ENCODE measurements at places on chromosomes 11 and 22. TPM values are rescaled to one million over a fixed set of nuclear protein-coding genes. Genes with fewer than 3 reads are reported as not detected.
A peak's percentile ranks its signal among the peaks of the same experiment; 100 is the strongest.

C11orf97 gene
- total RNA-seq = not detected

GRCh38 chr11:100682247-100682969 lies 4.7 kb upstream of the ARHGAP42 start:
- DNase-seq = no peak

DNA sequence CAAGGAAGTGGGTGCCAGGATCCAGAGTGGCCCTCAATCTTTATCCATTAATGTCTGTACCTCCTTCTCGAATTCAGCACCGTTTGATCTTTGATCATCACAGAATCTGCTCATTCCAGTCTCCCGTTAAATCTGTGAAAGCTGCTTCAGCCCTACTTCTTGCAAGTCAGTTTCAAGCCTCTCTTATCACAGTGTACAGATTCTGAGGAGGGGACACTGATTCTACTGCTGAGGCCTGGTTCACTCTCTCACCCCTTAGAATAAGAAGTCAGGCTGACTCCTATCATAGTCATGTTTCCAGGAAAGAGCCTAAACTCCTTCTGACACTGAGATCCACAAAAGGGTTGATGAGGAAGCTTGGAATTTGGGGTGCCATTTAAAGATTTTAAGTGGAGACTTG lies 39.0 kb downstream of the MAML2 start:
- DNase-seq = no peak

DNA sequence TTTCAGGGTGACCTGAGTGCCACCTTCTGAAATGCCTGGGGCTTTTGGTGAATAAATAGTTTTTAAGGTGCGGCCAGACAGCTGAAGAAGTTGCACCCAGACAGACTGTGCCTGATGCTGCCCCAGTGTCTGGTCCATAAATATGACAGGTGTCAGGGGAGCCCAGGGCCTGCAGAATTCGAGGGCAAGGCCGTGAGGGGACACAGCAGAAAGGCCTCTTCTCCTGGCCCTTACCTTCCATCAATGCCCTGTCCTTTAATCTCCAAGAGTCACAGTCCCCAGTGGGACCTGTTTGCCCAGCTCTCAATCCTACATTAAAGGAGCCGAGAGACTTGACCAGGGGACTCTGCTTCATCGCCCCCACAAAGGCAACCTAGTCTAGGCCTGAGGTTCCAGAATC lies 45.7 kb downstream of the NAT10 start:
- no peak for DNase-seq

- peak; percentile 31 for DNase-seq
These were observed 3.9 kb downstream of the MUS81 start for GRCh38 chr11:65863889-65864705.

DNA sequence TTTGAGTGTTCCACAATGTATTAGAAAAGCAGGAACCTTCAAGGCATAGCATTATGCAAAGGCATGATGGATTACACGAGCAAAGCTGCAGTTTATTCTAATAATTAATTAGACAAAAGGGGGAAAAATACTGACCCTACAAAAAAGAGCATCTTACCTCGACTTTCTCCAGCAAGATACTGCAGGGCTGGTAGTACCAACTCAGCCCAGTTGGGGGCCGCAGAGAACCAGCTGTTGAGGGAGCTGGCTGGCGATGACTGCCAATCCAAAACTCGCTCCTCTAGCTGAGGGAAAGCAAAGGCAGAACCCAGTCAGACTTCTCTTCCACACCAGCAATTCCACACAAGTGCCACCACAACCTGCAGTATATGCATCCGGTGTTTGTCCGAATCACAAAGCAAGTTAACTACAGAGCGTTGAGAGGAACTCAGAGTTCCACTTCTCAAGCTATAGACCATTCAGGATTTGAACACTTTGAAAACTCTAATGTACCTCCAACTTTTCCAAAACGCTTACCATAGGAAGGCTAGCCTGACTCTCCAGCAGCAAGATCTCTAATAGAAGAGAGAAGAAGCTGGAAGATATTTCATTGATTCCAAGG lies 13.7 kb downstream of the NFRKB start:
- no peak for DNase-seq

DNA sequence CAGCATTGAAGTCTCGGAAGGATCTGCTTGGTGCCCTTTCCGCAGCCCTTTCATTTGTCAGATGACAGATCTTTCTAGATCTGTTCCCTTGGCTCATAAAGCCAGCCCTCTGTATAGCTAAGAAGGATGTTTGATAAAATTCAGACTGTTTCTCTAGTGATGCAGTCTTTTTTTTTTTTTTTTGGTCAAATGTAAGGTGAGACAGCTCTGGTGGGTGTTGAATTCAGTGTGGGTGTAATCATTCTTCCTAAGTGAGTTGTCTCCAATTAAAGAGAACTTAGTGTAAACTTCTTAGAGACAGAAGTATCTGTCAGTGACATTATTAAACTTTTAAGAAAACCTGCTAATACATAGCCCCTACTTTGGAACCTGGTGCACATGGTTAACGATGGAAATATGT lies 53.3 kb downstream of the AAMDC start:
- no peak for DNase-seq

All from right cardiac atrium (tissue), 5 donors.